CD14-positive monocyte (primary cell): ENCODE measurements at places on chromosomes 6 and 20.

DNA sequence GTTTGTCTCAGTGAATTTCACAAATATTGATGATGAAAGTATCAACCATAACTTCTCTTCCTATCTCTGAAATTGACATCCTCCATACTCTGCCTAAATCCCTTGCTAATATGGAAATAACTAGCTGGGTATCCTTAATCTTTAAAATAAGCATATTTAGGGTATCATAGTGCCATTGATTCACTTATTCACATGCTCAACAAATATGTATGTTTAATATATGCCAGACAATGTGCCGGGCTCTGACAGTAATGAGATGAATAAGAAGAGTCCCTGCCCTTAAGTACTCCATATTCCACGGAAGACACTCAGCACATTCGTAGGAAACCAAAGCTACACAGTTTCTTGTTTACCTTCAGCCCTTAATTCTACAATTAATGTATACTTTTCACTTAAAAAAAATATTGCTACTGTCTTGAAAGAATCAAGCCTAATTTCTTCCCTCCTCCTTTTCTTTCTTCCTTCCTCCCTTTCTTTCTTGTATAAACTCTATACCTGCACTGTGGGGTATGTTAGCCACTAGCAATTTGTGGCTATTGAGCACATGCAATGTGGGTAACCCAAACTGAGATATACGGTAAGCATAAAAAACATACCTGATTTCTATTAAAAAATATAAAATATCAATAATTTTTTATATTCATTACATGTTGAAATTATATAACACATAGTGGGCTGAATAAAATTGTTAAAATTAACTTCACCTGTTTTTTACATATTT is 42.8 kb upstream of the STXBP5 start:
- DNase-seq, result no peak

GRCh38 chr6:33080127-33081089 is 4.6 kb downstream of the HLA-DPB1 start:
- DNase-seq, result peak; percentile 39

- no peak for DNase-seq
Measured at GRCh38 chr6:411402-412145, 20.0 kb downstream of the IRF4 start.

GRCh38 chr6:108579328-108579721 is 18.6 kb downstream of the FOXO3 start:
- no peak for DNase-seq
